ENCODE measurements at places on chromosomes 2 and 18.

GRCh38 chr2:239846789-239847676 is 178.1 kb downstream of the NDUFA10 start:
- DNase-seq = no peak

DNA sequence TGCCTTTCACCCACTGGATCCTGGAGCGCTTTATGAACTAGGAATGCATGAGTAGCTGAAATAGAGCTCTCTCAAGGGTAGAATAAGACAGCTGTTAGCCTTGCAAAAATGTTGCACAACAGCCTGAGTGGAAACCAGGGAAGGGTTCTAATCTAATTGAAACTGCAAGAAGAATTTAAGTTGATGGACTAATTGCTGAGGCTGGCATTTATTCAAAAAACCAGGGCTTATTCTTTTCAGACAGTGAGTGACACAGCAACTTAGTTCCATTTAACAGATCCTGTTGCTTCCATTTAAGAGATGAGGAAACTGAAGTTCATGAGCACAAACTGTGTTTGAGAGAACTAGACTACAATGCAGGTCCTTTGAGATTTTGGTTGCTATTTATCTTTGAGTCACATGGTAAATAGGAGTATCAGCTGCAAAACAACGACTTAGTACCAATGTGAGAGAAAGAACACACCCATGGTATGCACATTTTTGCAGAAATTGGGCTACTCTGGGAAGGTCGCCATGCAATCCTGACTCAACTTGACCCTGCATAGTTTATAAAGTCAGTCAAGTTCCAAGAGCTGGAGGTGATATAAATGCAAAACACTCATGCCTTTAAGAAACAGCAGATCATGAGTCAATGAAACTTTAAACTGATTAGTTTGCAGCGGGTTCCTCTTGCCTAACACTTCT is 76.4 kb upstream of the PARD3B start:
- DNase-seq = peak; percentile 97

DNA sequence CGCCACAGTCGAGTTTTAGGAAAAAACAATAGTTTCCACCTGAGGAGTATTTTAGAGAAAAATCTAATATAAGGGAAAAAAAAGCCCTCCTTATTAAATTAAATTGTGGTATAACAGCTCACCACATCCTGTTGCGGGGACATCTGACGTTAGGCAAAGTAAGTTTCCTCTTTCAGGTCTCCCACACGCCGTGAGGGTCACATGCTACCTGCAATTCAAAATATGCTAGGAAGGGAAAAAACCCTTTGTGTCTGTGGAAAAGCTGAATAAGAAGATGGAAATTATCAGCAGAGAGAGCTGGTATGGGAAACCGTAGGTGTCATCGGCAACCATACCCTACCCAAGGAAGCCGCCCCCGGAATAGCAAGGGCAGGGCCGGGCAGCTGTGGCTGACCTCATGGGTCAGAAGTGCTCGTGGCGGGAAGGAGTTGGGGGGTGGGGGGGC is 128.0 kb downstream of the NFATC1 start:
- DNase-seq = no peak

- no peak for DNase-seq
Measured at GRCh38 chr2:44679584-44679983, 261.9 kb upstream of the SIX3 start.

DNA sequence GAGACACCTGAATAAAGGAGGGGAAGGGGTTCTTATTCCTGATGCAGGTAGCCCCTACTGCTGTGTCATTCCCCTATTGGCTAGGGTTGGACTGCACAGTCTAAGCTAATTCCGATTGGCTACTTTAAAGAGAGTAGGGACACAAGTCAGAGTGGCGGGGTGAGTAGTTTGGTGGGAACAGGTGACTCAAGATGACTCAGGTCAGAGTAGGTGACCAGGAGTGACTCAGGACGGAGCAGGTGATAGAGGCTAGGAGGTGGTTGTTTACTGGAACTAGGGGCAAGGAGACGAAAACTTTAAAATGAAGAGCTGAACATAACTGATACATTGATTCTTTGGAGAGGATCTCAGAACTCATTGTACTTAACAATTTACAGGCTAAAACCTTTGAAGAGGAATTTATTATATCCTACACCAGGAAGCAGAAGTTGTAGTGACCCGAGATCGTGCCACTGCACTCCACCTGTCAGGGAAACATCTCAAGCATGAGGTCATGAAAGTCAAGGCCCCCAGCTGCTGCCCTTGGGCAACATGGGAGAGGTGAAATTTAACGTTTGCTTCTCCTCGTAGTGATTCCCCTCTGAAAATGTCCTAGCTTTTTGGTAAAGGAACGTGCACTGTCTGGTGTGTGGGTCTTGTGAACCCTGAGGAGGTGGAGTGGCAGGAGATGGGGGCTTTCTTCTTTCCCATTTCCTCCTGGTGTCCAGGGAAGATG is 4.5 kb upstream of the CYP27A1 start:
- no peak for DNase-seq

GRCh38 chr2:10374362-10374943 is 71.7 kb downstream of the HPCAL1 start:
- no peak for DNase-seq

- DNase-seq = no peak
Measured at GRCh38 chr2:126579868-126580267, 76.1 kb upstream of the GYPC start.

DNA sequence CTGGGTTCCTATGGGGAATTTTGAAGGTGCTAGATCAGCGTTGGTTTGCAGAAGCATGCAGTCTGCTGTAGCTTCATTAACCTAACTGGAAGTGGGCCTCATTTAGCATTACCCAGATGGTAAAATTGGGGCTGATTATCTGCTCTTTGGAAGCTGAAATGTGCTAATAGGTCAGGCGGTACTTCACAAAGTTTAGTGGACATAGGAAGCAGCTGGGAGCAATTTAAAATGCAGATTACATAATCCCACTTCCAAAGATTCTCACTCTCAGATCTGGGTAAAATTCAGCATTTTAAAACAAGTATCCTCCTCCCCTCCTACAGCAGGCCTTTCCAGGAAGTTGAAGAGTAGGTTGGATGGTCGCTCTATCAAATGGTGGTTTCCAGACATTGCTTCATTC is 907.0 kb downstream of the CPS1 start:
- no peak for DNase-seq

DNA sequence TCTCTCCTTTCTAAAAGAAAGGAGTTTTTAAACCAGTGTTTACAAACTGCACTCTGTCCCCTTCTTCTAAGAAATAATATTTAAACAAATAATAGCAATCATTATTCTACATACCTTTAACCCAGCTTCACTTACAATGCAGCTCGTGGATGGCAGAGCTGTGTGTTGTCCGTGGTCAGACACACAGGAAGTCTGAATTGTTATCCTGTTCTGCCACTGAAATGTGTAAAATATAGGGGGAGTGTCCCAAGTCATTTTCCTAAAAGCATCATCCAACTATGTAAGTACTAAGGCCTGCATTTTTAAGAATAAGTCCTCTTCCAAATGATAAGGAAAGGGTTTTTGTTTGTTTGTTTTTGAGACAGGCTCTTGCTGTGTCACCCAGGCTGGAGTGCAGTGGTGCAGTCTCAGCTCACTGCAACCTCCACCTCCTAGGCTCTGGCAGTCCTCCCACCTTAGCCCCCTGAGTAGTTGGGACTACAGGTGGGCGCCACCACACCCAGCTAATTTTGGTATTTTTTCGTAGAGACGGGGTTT is 2.7 kb upstream of the PPP4R1 start:
- DNase-seq = peak; percentile 58

DNA sequence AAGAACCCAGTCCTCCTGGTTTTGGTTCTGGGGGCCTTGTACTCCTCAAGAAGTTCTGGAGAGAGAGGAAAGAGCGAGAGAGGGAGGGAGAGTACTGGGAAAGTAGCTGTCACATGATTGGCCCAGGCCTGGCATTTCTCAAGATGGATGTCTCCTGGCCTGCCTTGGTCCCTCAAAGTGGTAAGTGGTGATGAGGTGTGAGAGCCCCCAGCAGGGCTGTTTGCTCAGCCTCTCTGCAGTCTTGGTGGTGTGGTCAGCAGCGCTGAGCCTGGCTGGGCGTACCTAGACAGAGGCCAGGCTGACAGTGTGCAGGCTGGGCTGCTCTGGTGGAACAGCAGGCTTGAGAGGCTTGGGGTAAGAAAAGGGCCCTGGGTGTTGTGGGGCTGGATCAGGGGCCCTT is 2.5 kb downstream of the SPEG start:
- DNase-seq = no peak

DNA sequence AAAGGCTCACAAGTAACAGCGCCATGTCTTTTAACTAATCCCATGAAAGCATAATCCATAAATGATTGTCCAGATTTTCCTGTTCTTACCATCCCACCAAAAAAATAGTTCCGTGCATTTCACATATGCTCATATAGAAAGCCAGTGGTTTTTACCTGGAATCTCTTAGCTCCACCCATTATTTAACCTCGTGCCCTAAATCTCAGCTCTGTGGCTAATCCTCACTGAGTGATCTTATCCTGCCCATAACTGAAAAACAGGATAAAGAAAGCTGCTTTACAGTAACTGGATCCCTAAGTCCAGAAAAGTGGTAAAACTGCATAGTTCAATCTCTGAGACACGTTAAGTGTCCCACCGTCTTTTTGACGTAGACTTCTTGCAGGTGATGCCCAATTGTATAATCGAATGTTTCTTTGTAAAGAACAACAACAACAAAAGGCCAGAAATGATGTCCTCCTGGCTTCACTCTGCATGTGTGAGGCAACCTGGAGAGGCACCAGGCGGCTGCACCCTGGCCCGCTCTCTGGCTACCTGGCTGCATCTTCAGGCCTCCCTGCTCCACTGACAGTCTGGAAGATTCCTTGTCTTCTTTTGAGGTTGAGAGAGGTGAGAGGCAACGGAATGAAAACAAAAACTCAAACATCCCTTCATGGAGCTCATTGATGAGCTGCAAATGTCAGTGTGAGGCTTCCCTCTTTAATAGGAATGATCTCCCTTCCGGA is 38.6 kb downstream of the FEZ2 start:
- peak; percentile 38 for DNase-seq

DNA sequence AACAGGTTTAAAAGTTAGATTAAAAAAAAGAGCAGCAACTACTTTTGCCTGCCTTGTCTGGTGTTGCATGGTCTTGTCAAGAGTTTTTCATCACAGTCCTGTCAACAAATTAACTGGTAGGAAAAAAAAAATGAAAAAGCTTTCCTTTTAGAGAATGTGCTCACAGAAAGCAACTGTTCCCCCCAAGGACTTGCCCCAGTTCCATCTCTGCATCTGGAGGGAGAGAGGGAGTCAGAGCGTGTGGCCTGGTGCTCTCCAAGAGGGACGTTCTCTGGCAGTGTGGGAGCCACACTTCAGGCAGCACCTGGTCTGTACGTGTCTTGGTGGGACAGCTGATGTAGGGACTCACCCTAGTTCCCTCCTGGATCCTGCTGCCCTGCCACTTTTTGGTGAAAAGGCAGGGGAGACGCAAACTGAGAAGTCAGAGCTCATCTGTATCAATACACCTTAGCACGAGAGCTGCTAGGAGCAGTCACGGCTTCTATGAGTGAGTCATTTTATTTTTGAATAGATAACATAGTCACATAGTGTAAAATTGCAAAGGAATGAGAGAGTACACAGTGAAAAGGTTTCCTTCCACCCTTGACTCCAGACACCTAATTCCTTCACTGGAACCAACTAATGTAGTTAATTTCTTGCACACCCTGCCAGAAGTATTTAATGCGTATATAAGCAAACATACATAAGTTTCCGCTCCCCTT is 172.5 kb upstream of the MGAT5 start:
- no peak for DNase-seq

DNA sequence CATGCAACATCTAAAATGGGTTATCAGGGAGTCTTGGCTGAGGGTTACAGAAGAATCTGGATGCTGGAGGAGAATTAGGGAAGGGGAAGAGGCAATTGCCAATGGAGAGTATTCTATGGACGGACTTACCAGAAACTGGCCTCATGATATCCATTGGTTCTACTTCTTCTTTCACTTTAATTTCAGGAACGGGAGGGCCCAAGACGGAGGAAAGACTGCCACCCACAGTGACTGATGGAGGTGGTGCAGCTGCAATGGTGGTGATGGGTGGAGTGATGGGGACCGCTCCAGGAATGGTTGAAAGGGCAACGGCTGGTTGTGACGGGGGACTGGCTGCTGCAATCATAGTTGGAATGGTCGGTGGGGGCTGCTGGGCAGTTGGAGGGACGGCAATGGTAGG is 69.1 kb upstream of the AMMECR1L start:
- no peak for DNase-seq

DNA sequence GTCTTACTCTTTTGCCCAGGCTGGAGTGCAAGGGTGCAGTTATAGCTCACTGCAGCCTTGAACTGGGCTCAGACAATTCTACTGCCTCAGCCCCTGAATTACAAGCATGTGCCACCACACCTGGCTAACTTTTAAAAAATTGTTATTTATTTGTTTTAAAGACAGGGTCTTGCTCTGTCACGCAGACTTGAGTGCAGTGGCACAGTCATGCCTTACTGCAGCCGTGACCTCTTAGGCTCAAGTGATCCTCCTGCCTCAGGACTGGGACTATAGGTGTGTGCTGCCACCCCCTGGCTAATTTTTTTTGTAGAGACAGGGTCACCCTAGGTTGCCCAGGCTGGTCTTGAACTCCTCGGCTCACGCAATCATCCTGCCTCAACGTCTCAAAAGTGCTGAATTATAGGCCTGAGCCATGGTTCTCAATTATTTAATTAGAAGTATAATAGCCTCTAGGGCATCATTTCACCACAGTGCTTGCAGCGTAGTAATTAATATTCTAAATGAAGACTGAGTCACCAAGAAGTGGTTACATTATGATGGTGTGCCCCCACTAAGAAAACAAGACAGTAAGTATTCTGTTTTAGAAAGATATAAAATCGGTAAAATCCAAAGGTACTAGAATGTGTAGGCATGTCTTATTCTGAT is 69.6 kb downstream of the EML4 start:
- peak; percentile 28 for DNase-seq

DNA sequence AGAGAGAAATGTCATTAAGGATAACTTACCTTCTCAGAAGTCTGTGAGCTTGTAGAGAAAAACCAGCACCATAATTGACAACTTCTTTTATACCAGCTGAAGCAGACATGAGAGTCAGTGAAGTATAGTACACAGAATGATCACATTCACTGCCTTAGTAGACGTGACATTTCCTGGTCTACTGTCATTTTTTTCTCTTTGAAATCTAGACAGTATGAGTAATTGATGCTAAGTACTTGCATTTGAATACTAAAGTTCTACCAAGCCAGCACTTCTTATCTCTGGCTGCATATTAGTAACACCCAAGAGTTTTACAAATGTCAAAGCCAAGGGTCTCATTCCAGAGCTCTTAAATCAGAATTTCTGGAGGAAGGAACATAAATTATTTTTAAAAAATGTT is 25.4 kb upstream of the ACADL start:
- DNase-seq = no peak

DNA sequence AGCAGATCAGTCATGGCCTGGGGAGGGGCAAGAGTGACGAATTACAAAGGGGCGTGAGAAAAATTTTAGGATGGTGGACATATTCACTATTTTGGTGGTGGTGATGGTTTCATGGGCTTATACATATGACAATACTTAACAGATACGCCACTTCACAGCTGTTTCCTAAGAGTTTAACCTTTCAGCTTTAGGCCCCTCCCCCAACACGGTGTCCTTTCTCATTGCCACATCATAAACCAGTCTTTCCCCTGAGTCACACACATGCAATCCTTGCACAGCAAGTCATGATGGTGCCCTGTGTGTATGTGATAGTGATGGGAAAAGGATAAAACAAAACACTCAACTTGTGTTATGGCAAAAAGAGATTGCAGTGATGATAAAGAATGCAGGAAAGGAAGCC is 47.6 kb upstream of the IL1R1 start:
- DNase-seq = peak; percentile 97
